ENCODE measurements at places on chromosomes 6 and 20. TPM values are rescaled to one million over a fixed set of nuclear protein-coding genes. Genes with fewer than 3 reads are reported as not detected.
A peak's percentile ranks its signal among the peaks of the same experiment; 100 is the strongest.

DNA sequence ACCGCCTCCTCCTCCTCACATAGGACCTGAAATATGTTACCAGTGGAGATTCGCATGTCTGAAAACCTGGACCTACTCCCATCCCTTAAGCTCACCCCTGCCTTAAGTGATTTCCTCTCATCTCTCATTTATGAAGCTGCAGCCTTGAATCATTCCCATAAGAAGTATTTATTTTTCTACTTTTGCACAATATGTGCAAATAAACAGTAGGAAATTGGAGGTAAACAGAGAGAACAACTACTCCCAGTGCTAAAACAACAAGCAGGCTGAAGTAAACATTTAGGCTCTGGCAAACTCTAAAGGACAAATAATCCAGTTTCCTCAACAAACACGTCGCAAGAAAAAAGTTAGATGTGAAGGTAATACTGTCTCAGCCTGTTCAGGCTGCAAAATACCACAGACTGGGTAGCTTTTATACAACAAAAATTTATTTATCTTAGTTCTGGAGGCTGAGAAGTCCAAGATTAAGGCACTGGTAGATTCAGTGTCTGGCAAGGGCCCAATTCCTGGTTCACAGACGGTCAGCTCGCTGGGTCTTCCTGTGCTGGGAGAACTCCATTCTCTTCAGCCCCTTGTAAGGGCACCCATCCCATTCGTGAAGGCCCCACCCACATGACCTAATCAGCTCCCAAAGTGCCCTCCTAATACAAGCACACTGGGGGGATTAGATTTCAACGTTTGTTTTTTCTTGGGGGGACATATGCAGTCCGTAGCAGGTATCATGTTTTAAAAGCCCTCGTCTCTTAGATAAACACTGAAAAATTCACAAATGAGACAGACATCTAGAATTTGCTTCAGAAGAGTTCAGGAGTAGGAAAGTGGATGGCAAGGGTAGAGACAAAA is 15.6 kb downstream of the SPATA2 start:
- peak; percentile 50 for DNase-seq

GRCh38 chr6:143620447-143620846 is 57.3 kb upstream of the PHACTR2 start:
- DNase-seq, result peak; percentile 46

DNA sequence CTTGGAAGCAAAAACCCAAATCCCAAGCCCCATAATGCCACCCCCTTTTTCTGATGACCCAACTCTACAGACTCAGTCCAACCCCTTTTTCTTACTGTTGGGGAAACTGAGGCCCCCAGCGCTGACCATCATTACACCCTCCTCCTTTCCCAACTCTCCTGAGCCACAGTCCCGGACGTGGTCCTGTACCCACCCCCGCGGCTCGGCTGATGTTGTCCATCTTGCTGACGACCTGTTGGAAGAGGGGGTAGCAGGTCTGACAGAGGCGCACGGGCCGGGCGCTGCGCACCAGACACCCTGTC is 533 bp downstream of the OSTM1 start:
- DNase-seq, result no peak

DNA sequence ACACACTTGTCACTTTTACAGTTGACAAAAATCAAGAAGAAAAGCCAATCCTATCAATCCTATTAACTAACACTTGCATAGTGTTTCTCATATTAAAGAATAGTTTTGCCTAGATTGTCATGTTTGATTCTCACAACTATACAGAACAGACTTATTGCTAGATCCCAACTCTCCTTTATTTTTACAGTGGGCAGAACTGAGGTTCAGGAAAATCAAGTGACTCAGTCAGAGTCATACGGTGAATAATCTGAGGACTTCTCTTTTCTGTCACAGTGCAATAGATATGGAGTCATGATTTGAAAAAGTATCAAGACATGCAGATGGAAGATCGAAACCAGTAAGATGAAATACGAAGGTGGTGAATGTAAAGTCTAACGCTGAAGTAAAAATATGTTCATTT is 195.1 kb upstream of the CITED2 start:
- no peak for DNase-seq

- no peak for DNase-seq
These were observed 156.0 kb upstream of the MLN start for GRCh38 chr6:33959661-33960344.

DNA sequence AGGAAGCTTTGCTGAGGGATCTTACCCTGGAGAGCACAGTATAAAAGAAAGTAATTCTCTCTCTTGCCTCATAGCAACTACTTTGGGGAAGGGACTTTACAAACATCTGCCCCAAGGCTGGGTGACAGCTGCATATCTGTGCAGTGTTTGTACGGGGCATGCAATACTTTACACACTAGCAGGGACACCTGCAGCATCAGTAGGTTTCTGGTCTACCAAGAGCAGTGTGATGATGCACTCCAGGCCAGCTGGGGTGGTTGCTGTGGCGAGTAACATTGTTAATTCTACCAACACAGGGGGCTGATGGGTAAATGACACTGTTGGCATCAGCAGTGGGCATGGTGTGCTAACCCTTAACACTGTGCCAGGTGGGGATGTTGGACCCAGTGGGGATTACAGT is 48.0 kb downstream of the ADTRP start:
- DNase-seq, result no peak

GRCh38 chr20:6662309-6662708 is 105.2 kb upstream of the BMP2 start:
- DNase-seq, result no peak

- no peak for DNase-seq
These were observed 31.4 kb downstream of the HIVEP2 start for GRCh38 chr6:142913511-142914047.

TREML2 gene
- not detected for total RNA-seq

NOX3 gene
- total RNA-seq, result not detected

NKAIN4 gene
- total RNA-seq, result not detected

GMDS gene
- total RNA-seq, result 0.22 TPM

ADAM33 gene
- 7.3 TPM for total RNA-seq

RSPO3 gene
- total RNA-seq, result not detected

SLC35A1 gene
- total RNA-seq, result 10.6 TPM

All from MG63 (cell line).